ENCODE measurements at places on chromosomes 4 and X. TPM values are rescaled to one million over a fixed set of nuclear protein-coding genes. Genes with fewer than 3 reads are reported as not detected.

DNA sequence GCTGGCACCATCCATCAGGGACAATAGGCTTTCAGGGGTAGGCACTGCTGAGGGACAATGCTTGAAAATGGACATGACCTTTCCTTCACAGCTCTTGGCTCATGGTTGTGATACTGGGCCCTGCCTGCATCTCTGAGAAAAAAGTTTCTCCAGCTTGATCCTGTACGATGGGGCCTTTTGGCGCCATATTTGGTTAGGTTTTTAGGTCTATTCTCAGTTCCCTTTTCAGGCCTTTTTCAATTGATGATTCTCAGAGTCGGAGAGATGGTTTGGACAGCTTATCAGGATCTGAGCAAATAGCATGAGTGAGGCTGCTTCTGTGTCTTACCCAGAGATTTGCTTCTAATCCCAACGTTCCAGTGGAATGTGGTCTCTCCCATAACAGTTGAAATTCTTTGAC is 141.6 kb downstream of the ZNF518B start:
- DNase-seq, result no peak

GRCh38 chrX:96224279-96224678 is 460.4 kb upstream of the DIAPH2 start:
- DNase-seq, result no peak

GRCh38 chrX:149948016-149948415 is 9.7 kb upstream of the EOLA2 start:
- no peak for DNase-seq

The TLR2 gene
- total RNA-seq, result 1.4 TPM

The SORCS2 gene
- not detected for total RNA-seq

All from endothelial cell of umbilical vein (primary cell).